ENCODE measurements at places on chromosomes 5 and 9.

DNA sequence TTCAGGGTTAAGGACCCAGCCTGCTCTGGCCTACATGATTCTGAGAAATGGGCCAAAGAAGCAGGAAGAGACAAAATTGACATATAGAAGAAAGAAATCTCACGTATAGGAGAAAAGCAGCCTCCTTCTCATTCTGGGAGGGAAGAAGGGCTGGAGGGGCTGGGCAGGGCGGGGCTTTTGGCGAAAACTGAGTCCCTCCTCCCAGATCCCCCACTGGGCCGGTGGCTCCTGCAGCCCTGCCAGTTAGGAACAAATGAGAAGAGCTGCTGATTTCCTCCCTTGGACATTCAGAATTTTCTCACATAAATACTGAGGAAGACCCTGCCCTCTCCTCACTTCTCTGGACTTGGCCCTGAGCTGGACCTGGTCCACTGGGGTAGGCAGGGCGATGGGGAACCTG lies at the start of gene WNT8A:
WNT8A (plus strand) TSS at position 332 of the 400 bp plus-strand sequence. CDS start 95 bp downstream, outside the sequence.
- no peak for DNase-seq

DNA sequence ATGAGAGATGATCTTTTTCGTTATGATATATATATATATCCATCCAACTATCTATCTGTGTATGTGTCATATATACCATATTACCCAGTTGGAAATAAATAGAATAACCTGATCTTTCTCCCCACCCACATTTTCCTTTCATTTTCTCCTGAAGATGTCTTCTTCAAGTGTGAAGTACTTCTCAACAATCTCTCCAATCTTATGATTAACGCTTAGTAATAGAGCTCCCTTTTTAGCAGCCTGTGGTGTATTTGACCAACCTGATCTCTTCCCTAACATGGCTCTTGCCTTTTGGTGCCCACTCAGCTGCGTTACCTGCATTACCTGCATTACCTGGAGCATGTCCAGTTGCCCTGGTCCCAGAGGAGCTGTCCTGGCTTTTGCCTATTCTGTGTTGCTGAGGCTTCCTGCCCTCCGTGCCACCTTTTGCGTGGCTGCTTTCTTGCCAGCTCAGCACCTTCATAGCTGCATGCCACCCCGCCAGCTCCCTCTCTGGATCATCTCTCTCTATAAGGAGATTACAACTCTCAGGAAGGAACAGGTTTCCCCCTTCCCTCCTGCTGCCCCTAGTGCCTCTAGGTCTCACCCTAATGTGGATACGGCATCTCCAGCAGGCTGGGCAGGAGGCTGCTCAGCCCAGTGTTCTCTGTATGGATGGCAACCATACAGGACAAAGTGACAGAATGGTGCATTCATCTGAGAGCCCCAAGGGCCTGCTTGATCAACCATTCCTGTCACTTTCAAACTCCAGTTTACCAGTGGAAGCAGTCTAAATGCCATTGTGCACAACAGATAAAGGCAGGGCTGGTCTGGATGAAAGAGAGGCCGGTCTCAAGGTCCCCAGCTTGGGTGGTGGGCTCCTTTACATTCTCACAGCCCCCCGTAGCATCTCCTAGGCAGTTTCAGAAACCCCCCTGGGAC lies 126.7 kb downstream of the GADD45G start:
- no peak for DNase-seq

DNA sequence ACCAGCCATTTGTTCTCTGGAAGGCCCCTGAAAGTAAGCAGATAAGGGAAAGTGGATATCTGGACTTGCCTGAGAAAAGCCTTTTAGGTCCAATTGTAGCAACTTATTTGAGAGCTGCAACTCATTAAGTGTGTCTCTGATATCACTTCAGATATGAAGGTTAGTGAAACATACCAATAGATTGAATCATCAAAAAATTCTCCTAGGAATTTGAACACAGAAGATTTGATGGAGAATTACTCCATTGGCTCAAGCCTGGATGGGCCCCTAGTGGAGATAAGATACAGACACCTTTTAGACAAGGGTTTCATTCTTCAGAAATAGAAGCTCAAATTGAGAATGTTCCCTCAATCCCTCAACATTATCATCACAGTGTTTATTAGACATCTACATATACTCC lies 356.7 kb downstream of the NDUFS4 start:
- DNase-seq = peak; percentile 28

GRCh38 chr9:110842986-110843385 lies 174.4 kb downstream of the MUSK start:
- DNase-seq = no peak

DNA sequence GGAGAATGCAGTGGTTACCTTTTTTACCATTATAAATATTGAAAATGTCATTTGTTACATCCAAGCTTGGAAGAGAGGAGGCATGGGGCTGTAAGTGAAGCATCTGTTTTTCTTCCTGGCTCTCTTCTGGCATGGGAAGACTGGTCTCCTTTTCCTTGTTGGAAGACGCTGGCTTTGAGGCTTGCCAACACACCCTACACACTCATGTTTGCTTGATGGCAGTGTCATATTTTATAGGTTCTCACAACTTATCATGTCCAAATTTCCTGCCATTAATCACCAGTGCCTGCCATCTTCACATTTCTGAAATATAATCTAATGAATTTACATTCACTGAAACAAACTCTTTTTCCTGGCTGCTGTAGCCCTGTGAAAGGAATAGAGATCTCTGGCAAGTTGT lies 252.9 kb downstream of the MAN2A1 start:
- DNase-seq = no peak

DNA sequence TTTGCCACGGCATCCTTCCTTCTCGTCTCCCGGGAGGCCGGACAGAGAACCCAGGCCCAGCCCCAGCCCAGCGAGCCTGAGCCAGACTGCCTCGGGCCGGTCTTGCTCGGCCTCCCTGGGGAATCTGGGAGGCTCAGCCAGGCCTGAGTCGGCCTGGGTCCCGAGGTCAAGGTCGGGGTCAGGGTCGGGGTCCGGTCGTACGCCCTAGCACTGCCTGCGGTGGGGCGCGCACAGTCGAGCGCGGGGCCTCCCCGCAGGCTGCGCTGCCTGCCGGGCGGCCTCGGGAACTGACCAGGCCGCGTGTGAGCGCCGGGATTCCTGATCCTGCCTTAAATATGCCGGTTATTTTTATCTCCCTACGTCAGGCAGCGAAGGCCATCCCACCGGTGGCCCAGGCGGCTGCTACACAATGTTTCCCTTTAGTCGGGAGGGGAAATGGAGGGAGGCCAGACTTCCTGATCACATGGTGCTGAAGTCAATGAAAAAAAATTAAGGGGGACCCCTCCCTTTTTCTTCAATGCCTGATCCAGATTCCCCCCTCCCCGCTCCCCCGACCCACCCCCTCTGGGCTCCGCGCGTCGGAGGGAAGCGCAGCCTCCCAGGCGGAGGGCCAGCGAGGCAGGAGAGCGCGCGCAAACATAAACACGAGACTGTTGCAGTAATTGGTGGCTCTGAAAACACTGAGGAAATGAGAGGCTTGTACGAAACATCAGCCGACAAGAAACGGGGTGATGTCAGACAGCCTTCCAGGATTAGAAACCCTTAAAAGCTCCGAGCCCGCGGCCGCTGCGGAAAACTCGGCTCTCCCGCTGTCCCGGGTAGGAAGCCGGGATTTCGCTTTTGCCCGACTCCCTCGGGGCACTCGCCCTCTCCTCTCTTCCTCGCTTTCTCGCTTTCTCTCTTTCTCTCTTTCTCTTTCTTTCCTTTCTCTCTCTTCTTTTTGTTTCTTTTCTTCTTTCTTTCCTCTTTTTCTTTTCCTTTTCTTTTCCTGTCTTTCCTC lies 148.2 kb upstream of the KLF4 start:
- DNase-seq = peak; percentile 95

- DNase-seq = no peak
Measured at GRCh38 chr5:178507151-178507932, 82.9 kb downstream of the COL23A1 start.

DNA sequence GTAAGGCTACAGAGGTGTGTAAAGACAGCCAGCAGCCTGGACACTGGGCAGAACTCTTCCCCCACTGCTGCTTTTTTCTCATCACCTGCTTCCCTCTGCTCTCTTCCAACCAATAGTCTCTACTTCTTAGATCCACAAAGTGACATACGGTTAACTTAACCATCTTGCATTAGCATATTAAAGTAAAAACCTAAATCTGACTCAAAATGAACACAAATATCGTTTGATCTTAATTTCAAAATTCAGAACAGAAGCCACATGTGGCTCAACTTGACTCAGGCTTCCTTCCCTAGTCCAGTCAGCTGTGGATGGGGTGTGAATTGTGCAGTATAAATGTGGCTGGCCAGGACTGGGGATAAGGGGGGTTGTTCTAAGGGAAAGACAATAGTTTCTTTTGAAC lies 114.3 kb downstream of the STARD4 start:
- DNase-seq = no peak

GRCh38 chr9:9819886-9820285 lies 792.9 kb downstream of the PTPRD start:
- no peak for DNase-seq

DNA sequence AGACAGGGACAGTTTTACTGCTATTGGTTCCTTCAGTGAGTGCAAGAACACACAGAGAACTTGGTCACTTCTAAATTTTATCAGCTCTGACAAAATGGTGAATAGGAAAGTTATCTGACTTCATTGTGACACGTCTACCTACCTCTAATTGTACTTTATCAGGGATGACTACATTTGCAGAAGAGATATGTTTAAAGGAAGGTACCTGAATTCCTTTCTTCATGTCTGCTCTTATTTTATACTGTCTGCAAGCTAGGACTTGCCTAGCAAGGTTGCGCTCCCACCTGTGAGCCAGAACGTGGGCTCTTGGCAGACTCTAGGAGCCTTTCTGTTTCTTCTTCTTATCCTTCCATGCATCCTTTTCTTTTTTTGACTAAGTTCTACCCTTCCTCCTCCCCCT lies 1.6 kb downstream of the SLC27A6 start:
- no peak for DNase-seq

GRCh38 chr5:143550986-143551630 lies 147.6 kb upstream of the NR3C1 start:
- no peak for DNase-seq

All from brain microvascular endothelial cell (primary cell).